ENCODE measurements at places on chromosomes 13 and 19. TPM values are rescaled to one million over a fixed set of nuclear protein-coding genes. Genes with fewer than 3 reads are reported as not detected.
A peak's percentile ranks its signal among the peaks of the same experiment; 100 is the strongest.

IFI30 gene
- total RNA-seq = 372 TPM

FPR2 gene
- total RNA-seq = not detected

KRTDAP gene
- not detected for total RNA-seq

DNA sequence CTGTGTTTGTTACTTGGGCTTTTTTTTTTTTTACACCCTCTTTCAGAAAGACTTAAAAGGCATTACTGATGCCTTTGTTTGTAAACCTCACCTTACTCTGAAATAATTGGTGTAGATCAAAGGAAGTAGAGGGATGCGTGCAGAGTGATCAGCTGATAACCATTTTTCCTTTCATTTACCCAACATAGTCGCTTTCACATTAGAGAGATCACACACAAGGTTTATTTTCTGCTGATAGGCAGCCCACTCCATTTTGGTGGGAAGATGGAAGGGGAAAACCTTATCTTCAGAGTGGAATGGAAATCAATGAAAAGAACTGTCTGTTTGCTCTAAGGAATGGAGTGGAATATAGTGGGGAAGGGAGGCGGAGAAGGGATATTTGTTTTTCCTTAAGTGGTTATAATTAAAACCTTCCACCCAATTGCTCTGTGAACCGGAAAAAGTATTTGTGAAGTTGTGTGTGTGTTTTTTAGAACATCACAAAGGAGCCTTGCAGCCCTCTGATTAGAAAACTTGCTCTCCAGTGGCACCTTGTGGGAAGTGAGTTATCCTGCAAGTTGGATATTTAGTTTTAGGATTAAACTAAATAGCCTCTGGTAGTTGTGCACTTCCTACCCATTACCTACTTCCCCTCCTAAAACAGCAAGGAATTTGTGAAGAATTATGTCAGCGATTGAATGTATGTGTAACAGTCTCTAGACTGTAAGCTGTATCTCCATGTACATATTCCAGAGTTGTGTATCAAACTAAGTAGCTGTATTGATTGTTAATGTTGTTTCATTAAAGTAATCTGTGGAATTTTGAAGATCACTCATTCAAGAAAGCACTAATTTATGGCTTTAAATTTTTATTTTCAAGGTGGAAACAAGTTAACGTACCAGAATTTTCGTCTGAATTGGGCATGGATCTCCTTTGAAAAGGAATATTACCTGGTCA is 76.8 kb downstream of the FREM2 start:
- H3K4me3 ChIP-seq = no peak overlapping the region
- H3K27ac ChIP-seq = no peak overlapping the region
- peak; percentile 14 for DNase-seq
- H3K4me1 ChIP-seq = no peaks in the 10 kb centered on the region
- no peaks in the 10 kb centered on the region for H3K36me3 ChIP-seq

DNA sequence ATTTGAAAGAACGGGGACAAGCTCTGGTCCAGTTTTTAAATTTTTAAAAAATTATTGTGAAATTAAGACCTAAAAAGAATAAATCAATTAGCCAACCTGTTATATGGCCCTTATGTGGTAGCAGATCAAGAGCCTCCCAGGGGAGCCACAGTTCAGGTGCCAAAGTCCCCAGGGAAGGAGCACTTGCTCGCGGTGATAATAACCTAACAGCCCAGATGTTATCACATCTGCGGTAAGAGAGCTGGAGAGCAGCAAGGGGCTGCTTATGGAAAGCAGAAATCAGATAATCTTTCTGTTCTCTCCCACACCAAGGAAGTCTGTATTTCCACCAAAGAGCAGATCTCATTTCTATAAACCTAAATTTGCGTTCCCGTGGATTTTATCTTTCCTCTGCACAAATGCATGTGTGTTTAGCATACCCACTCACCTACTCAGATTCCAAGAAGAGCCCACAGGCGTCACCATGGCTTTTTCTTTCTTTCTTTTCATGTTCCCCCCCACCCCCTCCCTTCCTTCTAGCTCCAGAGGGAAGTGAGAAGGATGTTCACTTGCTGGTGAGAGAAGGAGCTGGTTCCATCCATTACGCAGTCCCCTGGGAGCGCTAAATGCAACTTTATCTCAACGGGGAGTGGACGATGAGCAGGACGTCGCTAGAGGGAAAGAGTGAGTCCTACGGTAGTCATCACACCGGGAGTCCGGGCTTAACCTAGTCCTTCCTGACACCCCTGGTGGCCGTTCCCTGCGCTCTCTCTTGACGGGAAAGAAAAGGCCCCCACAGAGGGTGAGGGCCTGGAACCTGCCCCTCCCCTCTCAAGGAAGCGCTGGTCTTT is 1.6 kb upstream of the POU4F1 start:
- no peak overlapping the region for H3K4me3 ChIP-seq
- DNase-seq = no peak
- no peak overlapping the region for H3K27ac ChIP-seq
- H3K4me1 ChIP-seq = peaks cover 26% of the 10 kb centered on the region

- H3K27me3 ChIP-seq = no peaks in the 10 kb centered on the region
- peaks cover 8% of the 10 kb centered on the region for H3K4me1 ChIP-seq
- no peak overlapping the region for H3K27ac ChIP-seq
Observed at GRCh38 chr19:38932425-38933179, 1.9 kb downstream of the MRPS12 start.

Data from adrenal gland (tissue), 19 donors.